Vagina (tissue), 2 donors: ENCODE measurements at places on chromosomes 12 and 14.

DNA sequence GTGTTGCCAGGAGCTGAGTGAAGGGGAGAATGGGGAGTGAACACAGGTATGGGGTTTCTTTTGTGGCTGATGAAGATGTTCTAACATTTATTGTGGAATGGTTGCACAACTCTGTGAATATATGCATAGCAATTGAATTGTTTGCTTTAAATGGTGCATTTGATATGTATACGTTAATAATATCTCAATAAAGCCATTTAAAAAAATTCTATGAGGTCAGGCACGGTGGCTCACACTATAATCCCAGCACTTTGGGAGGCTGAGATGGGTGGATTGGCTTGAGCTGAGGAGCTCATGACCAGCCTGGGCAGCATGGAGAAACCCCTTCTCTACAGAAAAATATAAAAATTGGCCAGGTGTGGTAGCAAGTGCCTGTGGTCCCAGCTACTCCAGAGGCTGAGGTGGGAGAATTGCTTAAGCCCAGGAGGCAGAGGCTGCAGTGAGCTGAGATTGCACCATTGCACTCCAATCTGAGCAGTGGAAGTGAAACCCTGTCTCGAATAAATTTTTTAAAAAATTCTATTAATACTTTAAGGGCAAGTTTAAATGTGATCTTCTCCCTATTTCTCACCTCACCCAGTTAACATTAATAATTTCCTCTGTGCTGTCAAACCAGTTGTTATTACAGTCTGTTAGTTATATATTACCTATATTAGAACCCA, 65.3 kb downstream of the DENND5B start:
- no peak for DNase-seq

GRCh38 chr12:93856611-93857010, 179.4 kb downstream of the CRADD start:
- no peak for DNase-seq

GRCh38 chr14:101224356-101225156, 321.0 kb upstream of the RTL1 start:
- DNase-seq = peak; percentile 82

DNA sequence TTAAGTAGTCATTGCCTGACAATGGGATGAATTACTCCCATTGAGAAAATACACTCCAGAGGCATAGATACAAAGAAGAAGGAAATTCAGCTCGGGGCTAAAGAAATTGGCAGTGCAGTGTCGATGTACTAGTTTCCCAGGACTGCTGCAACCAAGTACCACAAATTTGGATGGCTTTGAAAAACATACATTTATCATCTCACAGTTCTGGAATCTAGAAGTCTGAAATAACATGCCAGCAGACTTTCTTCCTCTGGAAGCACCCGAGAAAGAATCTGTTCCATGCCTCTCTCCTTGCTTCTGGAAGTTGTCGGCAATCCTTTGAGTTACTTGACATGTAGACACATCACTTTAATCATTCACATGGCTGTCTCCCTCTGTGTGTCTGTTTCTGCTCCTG, 101.9 kb downstream of the TMTC3 start:
- DNase-seq = no peak

GRCh38 chr12:27220055-27220987, 23.8 kb upstream of the STK38L start:
- no peak for DNase-seq

DNA sequence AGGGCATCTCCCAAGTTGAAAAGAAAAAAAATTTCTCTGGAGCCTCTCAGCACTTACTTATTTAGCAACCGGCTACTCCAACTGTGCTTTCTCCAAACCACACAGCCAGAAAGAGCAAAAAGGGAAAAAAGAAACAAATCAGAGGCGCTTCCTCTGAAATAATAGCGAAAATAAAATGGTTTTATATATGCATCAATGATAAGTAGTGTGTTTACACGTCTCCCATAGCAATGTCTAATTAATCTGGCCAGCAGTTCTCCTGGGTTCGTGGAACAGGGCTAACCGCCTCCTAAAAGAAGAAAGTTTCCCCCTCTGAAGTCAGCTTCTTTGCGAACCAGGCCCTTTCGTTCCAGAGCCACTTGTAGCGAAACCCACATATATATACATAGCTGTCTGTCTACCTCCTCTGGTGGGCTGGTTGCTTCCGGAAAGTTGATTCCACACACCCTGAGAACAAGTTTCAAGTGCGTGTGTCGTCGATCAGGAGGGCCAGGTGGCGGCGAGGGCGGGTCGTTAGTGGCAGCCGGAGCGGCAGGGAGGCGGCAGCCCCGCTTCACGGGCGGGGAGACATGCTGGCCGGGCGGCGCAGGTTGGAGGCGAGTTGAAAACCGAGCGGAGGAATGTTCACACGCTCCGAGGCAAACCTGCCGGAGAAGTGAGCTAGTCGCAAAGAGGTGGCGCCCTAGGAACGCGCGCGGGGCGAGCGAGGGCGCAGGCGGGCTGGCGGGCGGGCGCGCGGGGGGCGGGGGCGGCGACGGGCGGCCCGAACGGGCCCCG, 2.7 kb downstream of the PTHLH start:
- no peak for DNase-seq

GRCh38 chr14:102150083-102150482, 10.4 kb downstream of the WDR20 start:
- DNase-seq = no peak

- DNase-seq = no peak
Observed at GRCh38 chr12:85698937-85699336, 137.3 kb downstream of the RASSF9 start.

DNA sequence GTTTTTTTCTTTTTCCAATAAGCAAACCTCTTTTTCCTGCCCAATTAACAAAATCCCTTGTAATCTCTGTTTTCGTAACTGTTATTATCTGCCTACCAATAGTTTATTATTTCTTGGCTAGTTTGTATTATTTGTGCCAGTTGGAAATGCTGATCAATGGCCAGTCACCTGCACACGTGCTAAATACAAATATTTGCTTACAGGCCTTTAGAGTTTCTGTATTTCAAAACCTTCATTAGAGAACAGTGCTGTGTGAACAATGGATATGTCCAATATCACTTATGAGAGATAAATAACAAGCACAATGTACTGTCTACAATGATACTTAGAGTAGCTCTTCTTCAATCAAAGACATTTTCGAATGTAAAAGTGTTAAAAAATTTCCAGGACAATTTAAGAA, 10.8 kb upstream of the DYRK2 start:
- DNase-seq = no peak

GRCh38 chr14:90864741-90865140, 48.5 kb upstream of the TTC7B start:
- no peak for DNase-seq

DNA sequence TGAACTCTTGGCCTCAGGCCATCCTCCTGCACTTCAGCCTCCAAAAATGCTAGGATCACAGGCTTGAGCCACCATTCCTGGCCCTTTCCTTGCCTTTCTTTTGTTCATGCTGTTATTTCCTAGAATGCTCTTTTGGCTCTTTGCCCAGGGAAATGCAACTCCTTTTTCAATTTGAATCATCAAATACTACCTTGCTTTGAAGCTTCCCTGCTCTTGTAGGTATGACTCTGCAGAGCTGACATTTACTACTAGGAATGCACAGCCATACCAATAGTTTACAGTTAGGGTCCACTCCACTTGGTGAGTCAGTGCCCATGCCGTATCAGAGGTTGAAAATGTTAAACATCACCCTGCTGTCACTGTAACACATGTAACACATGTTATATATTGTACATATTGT, 107.0 kb upstream of the CRY1 start:
- DNase-seq = no peak

DNA sequence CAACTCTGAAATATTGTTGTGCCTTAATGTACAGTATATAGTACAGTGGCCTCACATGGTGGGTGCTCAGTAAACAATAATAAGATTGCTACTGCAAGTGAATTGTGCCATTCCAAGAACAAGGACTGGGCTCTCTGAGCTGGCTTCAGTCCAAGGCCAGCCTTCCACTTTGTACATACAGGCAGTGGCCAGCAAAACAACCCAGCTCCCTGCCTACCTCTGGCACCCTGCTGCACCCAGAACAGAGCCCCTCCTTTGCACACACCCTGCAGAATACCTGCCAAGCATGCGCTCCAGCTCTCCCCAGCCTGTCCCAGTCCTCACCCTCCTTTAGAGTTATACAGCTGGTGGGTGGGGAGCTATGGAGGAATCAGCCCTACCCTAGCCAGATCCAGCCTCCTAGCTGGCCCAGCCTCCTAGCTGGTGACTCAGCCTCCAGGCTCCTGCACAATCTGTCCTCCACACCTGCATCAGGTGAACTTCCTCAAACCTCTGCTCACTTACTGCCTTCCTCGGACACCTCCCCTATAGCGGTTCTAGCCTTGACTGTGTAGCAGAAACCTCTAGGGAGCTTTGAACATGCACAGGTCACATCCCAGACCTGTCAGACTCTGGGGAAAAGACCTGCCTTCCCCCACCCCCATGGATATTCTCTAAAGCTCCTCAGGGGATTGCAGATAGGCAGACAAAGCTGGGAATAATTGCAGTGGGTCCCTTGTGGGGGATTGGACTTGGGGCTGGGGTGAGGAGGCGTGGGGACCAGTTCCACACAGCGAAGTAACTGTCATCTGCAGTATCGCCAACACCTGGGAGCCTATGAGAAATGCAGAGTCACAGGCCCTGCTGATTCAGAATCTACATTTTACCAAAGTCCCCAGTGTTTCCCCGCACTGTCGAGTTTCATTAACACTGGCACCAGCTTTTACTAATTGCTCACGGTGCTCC, 17.9 kb downstream of the ZDHHC22 start:
- DNase-seq = no peak

GRCh38 chr12:64452559-64453329, 824 bp downstream of the TBK1 start:
- DNase-seq = no peak

- no peak for DNase-seq
Observed at GRCh38 chr12:59142183-59142790, 222.0 kb upstream of the LRIG3 start.

DNA sequence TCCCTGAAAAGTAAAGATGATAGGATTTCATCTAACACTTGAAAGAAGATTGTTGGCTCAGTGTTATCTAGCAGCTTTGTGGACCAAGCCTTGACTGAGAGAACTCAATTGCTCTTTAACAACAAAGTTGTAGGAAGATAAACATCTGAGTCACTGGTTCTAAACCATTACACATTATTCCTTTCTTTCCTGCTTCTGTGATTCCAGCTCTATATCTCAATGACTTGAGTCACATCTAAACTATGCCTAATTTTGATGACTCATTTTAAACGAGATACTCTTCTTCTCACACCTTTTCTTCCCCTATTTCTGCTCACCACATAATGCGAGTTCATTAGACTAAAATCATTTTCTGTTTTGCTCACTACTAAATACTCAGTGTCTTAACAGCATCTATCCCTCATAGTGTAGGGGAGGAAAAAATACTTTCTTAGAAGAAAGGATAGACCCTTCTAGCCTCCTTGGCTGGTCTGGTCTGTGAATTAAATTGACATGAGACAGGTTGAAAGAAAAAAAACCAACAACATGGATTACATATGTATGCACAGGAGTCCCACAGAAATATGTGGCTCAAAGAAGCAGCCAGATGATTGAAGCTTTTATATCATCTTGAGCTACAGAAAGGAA, 201.4 kb downstream of the C12orf50 start:
- no peak for DNase-seq

DNA sequence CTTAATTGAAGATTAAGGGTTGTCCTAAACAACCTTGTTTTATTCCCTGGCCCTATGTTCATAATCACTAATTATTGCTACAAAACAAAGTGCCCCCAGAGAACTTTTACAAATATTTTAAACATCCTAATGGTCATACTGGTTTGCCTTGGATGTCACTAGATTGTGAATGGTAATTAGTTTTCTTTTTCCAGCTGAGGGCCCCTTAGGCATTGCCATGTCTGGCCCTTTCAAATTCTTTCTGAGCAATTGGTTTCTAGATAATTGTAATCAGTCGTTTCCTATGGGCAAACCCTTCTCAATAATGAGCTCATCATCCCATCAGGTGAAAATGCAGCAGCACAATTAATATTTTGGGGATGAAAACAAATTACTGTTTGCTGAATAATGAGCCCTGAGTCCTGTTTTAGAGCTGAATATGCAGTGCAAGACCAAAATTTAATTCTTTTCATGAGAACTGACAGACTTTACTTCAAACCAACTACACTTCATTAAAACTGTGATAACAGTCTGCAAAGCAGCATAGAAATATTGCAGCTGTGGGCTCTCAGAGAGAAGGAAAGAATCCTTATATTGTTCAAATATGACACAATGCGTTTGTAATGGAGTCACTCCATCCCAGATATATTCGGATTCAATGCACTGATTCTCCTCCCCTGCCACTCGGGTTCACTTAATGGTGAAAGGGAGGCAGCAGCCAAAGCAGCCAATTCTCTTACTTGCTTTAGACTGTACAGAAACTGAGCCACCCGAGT, 67.7 kb upstream of the ARHGAP5 start:
- DNase-seq = no peak
